ENCODE measurements at places on chromosomes 4 and X.

DNA sequence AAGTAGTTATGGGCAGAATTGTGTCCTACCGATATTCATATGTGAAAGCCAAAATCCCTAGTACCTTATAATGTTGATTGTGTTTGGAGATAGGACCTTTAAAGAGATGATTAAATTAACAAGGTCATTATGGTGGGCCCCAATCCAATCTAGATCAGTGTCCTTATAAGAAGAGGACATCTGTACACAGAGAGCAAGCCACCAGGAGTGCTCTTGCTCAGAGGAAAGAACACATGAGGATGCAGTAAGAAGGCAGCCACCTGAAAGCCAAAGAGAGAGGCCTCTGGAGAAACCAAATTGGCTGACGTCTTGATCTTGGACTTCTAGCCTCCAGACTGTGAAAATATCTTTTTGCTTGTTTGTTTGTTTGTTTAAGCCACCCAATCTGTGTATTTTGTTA, 1290.8 kb upstream of the PABPC4L start:
- no peak for DNase-seq

DNA sequence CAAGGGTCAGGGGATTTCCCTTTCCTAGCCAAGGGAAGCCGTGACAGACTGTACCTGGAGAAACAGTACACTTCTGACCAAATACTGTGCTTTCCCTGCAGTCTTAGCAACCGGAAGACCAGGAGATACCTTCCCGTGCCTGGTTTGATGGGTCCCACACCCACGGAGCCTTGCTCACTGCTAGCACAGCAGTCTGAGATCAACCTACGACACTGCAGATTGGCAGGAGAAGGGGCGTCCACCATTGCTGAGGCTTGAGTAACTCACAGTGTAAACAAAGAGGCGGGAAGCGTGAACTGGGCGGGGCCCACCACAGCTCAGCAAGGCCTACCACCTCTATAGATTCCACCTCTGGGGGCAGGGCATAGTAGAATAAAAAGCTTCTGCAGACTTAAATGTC, 48.7 kb upstream of the SRD5A3 start:
- no peak for DNase-seq

DNA sequence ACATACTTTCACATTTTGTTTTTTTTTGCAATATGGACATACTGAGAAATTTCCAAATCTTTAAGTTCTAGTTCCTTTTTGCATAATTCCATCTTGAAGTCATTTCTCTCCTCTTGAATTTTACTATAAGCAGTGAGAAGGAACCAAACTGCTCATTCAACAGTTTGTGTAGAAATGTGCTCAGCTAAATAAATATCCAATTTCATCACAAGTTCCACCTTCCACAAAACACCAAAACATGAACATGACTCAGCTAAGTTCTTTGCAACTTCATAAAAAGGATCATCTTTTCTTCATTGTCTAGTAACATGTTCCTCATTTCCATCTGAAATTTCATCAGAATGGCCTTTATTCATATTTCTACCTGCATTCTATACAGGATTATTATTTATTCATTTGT, 77.3 kb upstream of the FGF13 start:
- DNase-seq, result no peak

DNA sequence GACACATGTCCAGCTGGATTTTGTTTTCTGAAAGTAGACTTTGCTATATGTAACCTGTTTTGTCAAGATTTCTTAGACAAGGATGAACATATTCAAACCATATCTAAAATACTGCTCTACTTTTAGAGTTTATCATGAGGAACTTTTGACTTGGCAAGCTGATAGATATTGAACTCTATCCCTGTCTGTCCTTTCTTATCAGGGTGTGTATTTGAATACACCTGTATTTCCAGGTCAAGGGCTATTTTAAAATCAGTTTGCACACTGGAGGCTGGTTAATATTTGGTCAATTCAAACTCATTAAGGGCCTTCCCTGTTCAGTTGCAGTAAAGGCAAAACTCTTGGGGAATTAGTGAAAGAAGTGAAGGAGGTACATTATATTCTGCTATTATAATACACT, 2.3 kb downstream of the CDS1 start:
- no peak for DNase-seq

- DNase-seq, result no peak
Measured at GRCh38 chr4:13523105-13523477, 21.2 kb downstream of the NKX3-2 start.

DNA sequence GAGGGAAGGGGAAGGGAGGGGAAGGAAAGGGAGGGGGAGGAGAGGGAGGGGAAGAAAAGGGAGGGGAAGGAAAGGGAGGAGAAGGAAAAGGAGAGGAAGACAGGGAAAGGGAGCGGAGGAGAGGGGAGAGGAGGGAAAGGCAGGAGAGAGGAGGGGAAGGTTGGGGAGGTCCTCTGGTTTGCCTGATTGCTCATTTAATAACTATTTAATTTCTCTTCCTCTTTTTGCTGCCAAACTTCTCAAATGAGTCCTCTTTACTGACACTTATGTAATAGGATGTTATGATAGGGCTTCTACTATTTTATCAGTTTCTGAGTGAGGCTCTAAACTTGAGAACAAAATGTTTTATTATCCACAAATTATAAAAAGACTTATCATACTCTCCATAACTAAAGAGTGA, 35.4 kb upstream of the PPA2 start:
- no peak for DNase-seq

- no peak for DNase-seq
Measured at GRCh38 chrX:39773923-39774773, 323.6 kb downstream of the BCOR start.

DNA sequence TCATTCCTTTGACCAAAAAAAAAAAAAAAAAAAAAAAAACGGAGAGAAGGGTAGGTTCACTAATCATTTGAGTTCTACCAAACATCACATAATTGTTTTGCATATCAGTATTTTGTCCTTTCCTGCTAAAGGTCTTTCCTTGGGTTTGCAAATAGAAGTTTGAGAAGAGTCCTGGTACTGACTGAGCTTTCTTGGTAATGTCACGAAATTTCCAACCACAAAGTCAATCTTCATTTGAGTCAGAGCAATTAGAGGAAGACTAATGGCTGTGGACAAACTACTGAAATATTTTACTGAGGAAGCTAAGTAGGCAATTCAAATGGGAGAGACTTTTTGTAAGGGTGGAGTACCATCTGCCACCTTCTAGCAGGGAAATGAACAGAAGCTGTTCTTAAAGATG, 21.7 kb upstream of the CD40LG start:
- DNase-seq, result no peak

DNA sequence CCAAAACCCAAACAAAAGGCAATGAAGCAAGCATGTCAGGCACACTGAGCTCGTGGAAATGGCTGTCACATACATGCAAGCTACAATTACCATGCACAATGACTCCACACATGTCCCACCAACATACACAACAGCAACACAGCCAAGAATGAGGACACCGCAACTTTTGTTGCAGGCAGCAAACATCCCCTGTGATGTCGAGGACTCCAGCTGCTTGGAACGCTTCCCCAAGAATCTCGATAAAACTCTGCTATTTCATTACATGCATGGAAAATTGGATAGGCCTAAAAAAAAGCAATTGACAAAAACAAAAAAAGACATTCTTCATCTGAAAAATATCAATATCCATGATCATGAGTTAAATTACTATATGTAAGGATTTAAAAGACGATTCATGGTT, 11.8 kb downstream of the ANOS1 start:
- no peak for DNase-seq

DNA sequence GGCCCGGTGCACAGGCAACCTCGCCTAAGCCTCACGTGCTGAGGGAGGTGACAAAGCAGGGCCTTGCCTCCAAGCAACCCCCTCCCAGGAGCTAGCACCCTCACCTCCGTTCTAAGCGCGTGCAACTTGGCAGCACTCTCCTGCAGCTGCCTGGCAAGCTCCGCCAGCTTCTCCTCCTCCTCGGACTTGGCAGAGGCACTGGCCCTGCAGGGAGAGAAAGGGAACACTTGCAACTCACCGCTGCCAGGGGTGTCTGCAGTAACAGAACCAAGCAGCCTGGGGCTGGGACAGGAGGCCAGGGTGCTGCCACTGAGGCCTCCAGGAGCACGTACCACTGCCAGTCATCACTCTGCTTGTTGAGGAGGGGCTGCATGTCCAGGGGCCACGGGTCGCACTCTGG, 10.3 kb upstream of the TREX2 start:
- DNase-seq, result peak; percentile 14

GRCh38 chr4:126541820-126542219, 1090.9 kb upstream of the INTU start:
- no peak for DNase-seq

DNA sequence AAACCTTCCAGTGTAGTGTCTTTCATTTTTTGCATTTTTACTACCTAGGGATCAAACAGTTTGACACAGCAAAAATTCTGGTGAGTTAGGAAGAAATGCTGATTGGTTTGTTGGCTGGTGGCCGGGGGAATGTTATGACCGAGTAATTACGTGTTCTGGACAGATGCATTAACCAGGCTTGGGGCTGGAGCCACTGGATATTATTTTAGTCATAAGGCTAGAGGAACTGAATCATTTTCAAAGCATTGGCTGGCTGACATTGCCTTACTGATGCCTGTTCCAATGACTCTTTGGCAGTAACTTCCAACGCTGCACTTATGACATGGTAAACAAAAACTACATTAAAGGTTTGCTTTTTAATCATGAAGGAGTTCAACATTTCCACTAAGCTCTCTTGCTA, 84.6 kb downstream of the FBXO8 start:
- no peak for DNase-seq

- DNase-seq, result no peak
Measured at GRCh38 chrX:150544835-150545770, 23.3 kb upstream of the MTM1 start.

- DNase-seq, result no peak
Measured at GRCh38 chrX:10597871-10598270, 22.5 kb downstream of the MID1 start.

GRCh38 chr4:88820698-88821415, 123.2 kb upstream of the NAP1L5 start:
- no peak for DNase-seq

DNA sequence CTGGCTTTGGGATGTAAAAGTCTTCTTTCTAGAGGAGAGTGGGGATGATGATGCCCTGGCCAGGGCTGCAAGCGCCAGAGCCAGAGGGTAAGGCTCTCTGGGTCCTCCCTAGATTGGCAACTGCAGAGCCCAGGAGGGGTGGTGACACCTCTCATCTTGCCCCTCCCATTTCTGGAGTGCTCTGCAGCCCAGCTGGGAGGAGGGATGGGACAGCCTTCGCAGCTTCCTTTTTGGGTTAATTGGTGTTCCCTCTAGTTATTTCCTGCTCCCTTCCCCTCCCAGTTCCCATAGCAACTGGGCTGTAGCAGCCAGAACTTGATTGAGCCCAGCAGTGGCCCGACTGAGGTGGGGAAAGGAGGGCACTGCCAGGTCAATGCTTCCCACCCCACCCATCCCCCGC, 19.2 kb downstream of the NALF2 start:
- DNase-seq, result no peak

- DNase-seq, result no peak
Measured at GRCh38 chrX:75746891-75747639, 38.0 kb downstream of the MAGEE2 start.
